ENCODE measurements at places on chromosomes 16 and 17.

DNA sequence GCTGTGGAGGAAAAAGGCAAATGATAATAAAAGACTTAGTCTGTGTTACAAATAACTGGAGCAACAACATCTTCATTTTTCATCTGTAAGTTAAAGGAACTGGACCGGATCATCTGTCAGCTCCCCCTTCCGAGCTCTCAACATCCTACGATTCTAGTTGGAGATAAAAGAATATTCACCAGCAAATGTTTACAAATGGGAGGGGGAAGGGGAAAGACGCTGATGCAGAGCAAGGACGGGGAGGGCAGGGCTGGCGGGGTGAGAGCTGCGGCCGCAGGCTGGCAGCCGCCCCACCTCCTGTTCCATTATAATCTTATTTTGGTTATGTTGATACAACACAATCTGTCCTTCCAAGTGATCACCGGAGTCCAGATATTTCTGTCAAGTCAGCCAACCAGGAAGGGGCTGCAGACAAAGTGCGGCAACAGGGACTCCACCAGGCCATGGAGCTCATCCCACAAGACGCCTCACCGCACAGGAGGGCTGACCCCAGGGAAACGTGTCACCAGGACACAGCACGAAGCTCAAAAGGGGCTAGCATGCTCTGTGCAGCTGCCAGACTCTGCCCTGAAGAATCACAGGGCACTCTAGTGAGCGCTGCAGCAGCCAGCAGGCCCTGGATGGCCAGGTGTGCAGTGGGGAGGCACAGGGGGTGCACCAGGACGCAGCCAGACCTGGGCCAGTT is 19.7 kb downstream of the FBXO31 start:
- no peak for DNase-seq

- DNase-seq: peak; percentile 24
These were observed 78.4 kb upstream of the NKD1 start for GRCh38 chr16:50469744-50470321.

DNA sequence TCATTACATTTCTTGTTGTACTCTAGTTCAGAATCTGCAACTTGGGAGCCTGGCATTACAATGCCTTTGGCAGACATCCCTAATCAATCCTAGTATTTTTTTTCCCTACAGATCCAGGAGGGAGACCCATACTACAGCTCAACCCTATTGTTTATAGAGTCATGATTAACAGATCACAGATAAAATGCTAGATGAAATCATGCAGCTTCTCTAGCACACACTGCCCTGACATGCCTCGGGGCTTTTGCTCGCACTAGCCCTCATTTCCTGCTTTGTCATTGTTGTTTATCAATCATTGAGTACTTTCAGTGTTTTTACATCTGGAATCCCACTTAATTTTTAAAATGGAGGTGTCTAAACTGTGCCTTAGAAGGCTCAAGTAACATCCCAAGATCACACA is 412.5 kb downstream of the CA10 start:
- no peak for DNase-seq

DNA sequence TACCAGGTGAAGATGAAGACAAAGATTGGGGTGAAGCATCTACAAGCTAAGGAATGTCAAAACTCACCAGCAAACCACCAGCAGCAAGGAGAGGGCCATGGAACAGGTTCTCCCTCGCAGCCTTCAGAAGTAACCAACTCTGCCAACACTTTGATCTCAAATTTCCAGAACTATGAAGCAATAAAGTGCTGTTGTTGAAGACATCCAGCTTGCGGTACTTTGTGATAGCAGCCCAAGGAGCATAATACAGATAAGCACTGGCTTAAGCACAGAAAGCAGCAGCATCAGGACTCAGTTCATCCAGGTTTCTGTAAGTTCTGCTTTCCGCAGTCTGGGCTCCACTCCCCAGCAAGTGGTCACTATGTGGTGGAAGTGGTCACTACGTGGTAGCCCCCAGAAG is 16.0 kb upstream of the CDRT4 start:
- no peak for DNase-seq

- peak; percentile 92 for DNase-seq
These were observed at the start of gene NRN1L for GRCh38 chr16:67884684-67885083. TSS of gene NRN1L (plus strand) at chr16:67884885. CDS start at chr16:67884904, 19 bp downstream.

- DNase-seq: no peak
These were observed 18.5 kb upstream of the KCTD5 start for GRCh38 chr16:2663553-2664546.

DNA sequence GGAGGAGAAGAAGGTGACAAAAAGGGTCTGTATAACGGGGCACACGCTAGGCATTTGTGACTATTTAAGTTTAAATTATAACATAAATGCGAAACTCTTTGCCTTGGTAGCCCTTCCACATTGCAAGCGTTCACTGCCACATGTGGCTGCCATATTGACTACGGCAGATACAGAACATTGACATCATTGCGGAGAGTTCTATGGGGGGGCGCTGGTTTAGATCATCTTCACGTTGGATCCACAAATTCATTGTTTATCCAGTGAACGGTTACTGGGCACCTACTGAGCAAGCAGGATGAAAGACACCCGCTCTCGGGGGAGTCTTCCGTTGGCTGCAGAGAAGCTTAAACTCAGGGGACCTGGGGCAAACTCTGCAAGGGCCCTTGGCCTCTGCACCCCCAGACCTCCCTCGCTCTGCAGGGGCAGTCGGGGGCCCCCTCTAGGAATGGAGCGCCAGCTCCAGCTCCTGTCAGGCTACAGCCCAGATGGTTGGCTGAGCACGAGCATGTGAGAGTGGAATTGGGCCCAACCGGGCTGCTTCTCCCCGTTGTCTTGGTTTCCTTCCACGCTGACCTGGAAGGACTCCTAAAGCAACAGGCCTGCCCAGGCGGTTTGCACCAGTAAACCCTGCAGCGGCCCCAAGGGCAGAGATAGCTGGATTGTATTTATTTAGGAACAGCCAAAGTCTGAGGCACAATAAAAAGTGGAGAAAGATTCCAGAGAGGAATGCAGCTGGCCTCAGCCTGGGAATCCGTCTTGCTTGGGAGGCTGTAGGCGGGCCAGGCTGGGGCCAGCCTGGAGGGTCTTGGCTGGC is 172.2 kb downstream of the SEC14L1 start:
- peak; percentile 32 for DNase-seq

GRCh38 chr16:29738514-29738913 is 7.3 kb downstream of the C16orf54 start:
- no peak for DNase-seq

GRCh38 chr16:79902351-79902750 is 301.8 kb upstream of the MAF start:
- DNase-seq: no peak

DNA sequence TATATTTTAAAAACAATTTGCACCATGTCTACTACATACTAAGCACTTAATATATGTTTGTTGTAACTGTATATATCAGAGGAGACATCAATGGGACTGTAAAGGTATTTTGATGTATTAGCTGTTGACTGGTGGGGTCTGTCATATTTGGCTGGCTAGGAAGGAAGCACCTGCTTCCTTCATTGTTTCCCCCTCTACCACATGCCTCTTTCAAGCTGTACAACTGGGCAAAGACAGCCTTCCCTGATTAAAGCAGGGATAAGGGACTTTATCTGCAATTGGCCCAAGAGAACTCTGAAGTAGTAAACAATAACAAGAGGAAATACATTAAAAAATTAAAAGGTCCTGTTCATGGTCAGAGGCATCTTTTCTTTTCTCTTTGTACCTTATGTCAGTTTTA is 5.5 kb upstream of the SLFN12L start:
- no peak for DNase-seq

DNA sequence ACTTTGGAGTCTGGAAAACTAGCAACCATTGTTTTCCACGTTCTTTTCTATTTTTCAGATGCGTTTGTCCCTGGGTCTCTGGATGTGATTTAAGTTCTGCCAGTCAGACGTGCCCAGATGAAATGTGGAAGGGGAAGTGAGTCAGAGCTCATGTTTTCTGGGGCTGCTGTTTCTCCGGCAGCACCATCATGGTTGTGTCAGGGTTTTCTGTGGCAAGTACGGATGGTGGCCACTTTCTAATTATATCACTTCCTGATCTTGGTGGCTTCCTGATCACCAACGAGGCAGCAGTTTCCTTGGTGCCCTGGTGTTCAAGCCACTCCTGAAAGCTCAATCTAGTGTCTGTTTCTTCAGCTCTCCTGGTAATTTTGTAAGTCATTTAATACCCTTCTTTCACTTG is 31.4 kb upstream of the PMFBP1 start:
- no peak for DNase-seq

DNA sequence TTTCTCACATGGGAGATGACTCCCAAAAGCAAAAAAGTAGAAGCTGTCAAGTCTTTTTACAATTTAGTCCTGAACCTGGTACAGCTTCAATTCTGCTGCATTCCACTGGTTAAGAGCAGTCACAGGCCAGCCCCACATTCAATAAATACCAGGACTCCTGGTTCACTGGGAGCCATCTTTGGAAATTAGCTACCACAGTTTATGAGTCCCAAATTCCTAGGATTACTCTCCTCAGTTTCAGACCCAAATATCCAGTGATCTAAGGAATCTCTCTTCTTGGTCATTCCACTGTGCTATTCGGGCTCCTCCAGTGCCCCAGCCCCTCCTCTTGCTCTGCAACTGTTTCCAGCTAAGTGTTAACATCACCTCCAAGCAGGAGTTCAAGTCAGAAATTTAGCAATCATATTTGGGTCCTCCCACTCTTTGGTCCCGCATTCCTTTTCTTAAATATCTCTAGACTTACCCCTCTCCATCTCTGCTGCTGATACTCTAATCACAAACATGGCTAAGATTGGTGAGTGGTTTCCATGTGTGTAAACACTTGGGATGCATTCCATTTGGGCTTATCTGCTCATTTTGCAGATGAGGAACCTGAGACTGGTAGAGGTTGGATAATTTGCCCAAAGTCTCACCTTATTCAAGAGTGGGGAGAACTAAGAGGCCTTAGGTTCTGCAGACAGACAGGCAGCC is 9.6 kb upstream of the WIPF2 start:
- no peak for DNase-seq

DNA sequence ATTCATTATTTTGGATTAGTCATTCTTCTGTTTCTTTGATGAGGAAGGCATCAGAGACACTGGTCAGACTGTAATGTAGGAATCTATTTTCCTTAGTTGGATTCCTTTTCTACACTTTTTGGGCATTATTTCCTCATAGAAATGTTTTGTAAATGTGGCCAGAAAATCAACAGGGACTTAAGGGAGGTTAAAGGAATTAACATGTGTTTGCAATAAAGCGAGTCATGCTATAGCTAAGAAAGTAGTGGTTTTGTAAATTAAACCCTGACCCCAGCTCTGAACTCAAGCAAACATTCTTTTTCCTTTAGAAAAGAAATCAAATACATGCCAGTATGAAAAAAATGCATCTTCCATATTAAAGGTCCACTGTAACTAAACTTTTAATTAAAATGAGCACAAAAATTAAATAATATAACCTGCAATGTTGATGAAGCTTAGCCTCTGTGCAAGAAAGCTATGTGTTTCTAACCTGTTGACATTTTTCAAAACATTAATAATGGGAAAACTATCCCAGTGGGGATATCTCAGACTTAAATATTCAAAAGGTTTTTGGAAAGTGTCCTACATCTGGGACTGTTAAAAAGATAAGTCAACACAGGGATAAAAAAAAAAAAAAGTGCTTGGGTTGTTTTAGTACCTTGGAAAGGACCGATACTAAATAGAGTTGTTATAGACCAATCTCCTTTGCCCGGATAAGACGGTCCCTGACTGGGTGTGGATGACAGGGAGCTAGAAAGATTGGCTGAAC is 428.0 kb downstream of the CA10 start:
- no peak for DNase-seq

GRCh38 chr17:75499313-75500022 is 15.9 kb downstream of the CASKIN2 start:
- no peak for DNase-seq

DNA sequence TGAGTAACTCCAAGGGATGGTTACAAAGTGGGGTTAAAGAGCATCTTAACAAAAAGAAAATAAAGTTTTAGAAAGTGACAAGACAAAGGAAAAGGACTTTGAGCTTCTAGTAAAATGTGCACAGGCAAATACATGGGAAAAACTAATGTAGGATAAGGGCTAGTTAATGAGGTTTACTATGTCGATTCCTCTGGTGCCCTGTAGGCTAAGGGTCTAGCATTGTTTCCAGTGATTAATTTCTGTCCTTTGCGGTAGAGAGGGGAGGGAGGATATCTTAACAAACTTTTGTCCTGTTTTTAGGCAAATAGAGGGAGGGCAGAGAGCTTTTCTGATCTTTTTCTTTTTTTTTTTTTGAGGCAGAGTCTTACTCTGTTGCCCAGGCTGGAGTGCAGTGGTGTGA is 96.6 kb upstream of the SIAH1 start:
- no peak for DNase-seq

DNA sequence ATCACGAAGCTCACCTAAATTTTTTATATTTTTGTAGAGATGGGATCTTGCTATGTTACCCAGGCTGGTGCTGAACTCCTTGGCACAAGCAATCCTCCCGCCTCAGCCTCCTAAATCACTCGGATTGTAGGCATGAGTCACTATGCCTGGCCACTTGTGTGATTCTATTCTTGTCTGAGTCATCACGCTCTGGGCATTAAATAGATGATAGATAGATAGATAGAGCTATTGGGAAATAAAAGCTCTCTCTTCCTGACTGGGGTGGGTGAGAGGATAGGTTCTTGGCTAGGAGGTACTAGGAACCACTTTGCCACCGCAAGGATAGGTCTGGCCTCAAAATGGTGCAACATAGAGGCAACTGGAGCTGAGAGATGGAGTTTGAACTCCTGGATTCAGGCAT is 21.4 kb upstream of the CACNG3 start:
- no peak for DNase-seq

DNA sequence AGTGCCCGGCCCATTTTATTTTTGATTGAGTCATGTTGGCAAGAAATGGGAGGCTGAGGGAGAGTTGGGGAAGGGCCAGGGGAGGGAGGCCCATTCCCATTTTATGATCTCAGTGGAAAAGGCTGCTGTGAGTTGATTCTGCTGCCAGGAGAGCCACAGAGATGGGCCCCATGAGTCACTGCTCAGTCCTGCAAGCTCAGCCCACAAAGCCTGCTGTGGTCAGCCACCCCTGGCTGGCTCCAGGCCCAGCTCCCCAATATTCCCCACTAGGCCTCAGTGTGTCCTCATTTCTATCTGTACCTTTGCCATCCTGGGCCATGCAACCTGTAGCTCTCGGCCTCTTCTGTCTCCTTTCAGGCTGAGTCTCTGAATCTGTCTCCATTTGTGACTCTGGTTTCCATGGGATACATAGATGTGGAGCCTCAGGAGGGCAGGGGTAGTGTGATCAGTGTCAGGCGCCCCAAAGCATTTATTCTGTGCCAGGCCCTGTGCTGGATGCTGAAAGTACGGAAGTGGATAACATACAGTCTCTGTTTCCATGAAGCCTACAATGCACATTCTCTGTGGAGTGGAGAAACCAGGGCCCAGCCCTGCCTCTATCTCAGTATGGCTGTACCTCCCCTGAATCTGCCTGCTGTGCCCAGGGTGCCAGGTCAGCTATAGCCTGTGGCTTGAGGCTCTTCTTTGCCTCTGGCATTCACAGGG is 1.9 kb upstream of the PLEKHG4 start:
- DNase-seq: no peak

GRCh38 chr16:30758988-30759491 is 2.8 kb downstream of the CFAP119 start:
- DNase-seq: no peak
